ENCODE measurements at places on chromosomes 3 and 15.

GRCh38 chr3:149586871-149587270 is 71.0 kb downstream of the WWTR1 start:
- DNase-seq = no peak

GRCh38 chr3:167653760-167654159 is at the start of gene WDR49:
Gene WDR49 (minus strand): TSS chr3:167653942. CDS start chr3:167653425, 517 bp downstream.
- DNase-seq = no peak

DNA sequence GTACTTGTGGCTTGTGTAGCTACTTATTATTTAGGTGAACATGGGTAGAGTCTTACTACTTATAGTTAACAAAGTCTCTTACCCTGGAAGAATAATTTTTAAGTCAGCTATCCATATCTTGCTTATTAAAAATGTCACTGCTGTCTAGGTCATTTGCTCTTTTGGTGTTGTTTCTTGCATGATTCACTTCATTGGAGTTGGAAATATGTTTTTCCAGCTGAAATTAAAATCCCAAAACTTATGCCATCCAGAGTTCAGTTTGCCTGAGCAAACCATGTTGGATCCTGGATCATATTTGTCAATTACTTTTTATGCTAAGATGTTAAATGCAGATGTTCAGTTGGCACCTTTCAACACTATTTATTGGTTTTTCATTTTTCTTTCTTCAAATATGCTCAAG is 421.0 kb upstream of the RBMS3 start:
- no peak for DNase-seq

DNA sequence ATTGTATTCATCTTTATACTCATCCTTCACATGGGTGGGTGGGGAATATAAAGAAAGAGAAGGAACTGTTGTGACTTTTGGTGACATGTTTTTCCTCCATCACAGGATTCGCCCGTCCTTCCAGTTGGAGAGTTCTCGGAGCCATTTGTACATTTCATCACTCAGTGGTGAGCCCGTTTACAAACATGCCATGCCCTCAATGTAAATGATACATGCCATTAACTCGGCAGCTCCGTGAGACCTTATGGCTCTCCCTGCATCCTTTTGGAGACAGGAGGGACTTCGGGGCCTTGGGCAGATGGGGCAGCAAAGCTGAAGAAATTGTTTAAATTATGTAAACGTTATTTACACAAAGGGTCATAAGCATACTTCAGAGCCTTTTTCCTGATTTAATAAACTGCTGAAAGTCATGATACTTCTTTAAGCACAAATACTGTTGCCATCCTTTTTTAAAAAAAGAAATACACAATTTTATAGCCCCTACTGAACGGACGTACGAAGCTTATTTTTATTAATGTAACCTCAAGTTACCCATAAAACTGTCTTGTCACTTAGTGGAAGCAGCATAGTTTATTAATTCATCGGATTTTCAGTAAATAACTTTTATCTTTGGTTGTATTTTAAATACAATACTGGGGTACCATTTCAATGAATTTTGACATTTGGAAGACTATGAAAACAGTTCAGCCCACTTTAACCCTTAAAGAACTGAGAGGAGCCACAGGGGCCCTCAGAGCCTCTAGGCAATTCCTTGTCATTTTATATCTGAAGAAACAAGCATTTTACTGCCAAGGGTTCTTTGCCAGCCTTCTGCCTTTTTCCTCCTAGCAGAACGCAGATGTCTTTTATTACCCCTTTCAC is 55.6 kb upstream of the SKOR1 start:
- DNase-seq = no peak

GRCh38 chr3:122350814-122351418 is 25.9 kb downstream of the CSTA start:
- DNase-seq = no peak

- no peak for DNase-seq
Observed at GRCh38 chr3:53709256-53709655, 137.0 kb downstream of the CHDH start.

GRCh38 chr3:148707601-148708380 is 10.1 kb downstream of the AGTR1 start:
- no peak for DNase-seq

DNA sequence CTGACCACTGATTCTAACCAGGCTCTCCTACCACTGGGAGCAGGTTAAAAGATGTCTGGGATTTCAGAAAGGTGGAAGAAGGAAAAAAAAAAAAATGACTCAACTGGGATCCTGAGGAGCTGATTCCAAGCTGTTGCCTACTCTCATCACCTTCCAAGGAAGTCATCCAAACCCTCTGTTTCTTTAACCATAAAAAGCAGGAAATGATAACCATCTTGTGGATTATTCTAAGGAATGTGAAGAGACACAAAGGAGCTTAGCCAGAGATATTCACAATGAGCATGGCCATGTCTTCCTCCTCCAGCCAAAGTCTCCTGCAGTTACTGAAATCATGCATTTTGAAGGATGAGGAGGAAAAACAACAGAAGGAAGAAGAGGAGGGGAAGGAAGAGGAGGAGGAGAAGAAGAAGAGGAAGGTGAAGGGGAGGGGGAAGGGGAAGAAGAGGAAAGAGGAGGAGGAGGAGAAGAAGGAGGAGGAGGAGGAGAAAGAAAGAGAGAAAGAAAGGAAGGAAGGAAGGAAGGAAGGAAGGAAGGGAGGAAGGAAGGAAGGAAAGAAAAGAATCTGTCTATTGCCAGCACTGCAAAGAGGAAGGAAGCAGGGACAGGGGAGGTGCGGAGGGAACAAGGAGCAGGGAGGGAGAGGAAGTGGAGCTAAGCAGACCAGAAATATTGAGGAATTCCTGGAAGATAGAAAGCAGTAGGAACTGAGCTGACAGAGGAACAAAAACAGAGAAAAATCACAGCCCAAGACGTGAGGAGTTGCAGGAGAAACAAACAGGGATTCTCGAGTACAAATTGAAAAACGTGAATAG is 229.2 kb downstream of the UACA start:
- DNase-seq = no peak

- no peak for DNase-seq
Observed at GRCh38 chr3:115885621-115886020, 262.3 kb downstream of the GAP43 start.

GRCh38 chr3:62874711-62875557 is at the start of gene CADPS:
Gene CADPS (minus strand): TSS chr3:62875416. CDS start chr3:62875029, 387 bp downstream.
- DNase-seq = no peak

GRCh38 chr3:124611520-124611919 is 118.7 kb upstream of the UMPS start:
- DNase-seq = no peak
